ENCODE measurements at places on chromosomes 4 and X.

GRCh38 chrX:68902706-68903504 lies 74.1 kb downstream of the EFNB1 start:
- DNase-seq, result no peak

- DNase-seq, result no peak
These were observed 285.0 kb downstream of the CHIC1 start for GRCh38 chrX:73847991-73848390.

- DNase-seq, result no peak
These were observed 431.3 kb downstream of the KCNIP4 start for GRCh38 chr4:21517126-21517859.

DNA sequence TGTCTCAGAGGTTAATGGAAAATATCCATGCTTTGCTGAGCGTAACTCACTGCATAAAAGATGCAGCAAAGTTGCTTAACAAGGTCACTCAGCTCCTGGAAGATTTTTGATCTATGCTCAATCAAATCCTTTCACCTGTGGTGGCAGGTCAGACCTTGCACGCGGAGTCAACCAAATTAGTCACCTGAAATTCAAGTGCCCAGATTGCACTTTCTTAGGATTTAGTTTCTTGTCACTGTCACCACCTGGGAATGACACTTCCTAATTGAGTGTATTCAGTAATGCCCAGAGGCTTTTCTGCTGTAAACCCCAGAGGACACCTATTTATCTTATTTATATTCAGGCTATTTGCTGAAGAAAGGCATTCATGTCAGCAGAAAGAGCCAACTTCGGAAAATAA lies 215.8 kb upstream of the SMIM31 start:
- no peak for DNase-seq

GRCh38 chr4:4392501-4393183 lies 5.7 kb downstream of the NSG1 start:
- no peak for DNase-seq

GRCh38 chr4:145075742-145076468 lies 22.1 kb downstream of the ANAPC10 start:
- DNase-seq, result no peak

DNA sequence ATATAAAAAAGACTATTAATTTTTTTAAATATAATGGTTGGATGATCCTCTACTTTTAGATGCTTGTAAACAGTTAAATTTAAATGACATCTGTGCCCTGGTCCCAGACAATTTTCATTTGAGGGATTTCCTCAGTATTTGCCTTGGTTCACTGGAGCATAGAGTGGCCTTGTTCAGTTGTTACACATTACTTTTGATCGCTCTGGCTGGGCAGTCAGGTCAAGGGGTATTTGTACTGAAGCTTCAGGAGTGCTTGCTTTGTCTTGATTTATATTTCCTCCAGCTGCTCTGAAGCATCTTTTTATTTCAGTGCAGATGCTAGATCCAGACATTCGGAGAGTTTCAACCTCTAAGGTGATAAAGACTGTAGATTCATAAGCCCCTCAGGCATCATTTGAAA lies 50.0 kb downstream of the COMMD8 start:
- DNase-seq, result no peak

GRCh38 chrX:134368126-134368525 lies 91.8 kb upstream of the HPRT1 start:
- no peak for DNase-seq

- DNase-seq, result no peak
These were observed 185.5 kb downstream of the RAB28 start for GRCh38 chr4:13298655-13299054.

- no peak for DNase-seq
These were observed 167.2 kb downstream of the COX18 start for GRCh38 chr4:72902354-72902753.

DNA sequence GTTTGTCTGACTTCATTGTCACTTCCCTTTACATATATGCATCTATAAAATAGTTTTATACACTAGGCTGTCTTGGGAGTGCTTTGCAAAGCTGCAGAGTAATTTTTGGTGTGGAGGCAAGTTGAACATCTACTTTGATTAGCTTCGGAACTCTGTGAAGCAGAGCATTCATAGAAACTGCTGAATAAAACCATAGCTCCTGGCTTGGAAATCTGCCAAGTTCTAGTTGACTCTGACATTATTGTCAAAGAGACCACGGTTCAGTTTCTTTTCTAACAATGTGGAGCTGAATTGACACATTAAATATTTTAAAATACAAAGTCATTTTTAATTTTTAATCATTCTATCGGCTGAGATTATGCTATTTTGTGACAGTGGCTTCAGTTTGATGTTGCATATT lies 335.0 kb downstream of the BMPR1B start:
- DNase-seq, result no peak

DNA sequence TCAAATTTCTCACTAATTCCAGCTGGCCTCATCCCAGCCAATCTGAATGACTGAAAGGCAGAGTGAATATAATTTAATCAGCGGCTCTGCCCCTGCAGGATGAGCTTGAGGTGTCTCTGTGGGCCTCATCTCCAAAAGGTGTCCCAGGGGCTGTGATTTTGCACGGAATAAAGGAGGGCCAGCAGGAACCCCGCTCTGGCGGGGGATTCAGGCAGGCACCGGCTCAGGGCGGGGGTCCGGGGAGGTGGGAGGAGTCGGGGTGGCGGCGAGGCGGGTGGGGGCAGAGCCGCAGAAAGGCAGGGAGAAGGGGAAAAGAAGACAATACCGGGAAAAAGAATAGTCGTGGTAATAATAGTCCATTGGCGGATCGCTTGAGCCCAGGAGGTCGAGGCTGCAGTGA lies 16.0 kb upstream of the ERCC6L start:
- no peak for DNase-seq

DNA sequence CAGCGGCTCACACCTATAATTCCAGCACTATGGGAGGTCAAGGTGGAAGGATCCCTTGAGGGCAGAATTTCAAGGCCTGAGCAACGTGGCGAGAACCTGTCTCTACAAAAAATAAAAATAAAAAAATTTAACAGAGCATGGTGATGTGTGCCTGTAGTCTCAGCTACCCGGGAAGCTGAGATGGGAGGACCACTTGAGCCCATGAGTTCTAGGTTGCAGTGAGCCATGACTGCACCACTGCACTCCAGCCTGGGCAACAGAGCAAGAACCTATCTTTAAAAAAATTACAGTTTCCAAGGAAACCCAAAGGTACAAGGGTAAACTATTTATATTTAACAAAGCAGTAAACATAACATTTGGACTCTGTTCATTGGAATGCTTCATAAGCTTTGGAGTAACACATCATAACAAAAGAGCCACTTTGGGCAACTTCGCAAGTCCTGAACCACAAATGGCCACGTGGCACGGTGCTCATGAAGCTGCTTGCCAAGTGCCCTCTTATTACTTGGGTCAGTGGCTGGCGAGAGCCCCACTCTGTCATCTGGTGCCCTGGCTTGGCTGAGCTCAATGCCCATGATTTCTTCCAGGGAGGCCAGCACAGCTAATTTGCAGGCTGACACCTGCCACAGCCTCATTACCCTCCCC lies 165.6 kb downstream of the SH3KBP1 start:
- DNase-seq, result no peak

- DNase-seq, result no peak
These were observed 1231.3 kb upstream of the PRKX start for GRCh38 chrX:4944767-4945166.

Data from AML-193 (cell line).